ENCODE measurements at places on chromosomes 3 and 15.

- no peak for DNase-seq
Measured at GRCh38 chr3:158460926-158461325, 110.1 kb upstream of the MLF1 start.

DNA sequence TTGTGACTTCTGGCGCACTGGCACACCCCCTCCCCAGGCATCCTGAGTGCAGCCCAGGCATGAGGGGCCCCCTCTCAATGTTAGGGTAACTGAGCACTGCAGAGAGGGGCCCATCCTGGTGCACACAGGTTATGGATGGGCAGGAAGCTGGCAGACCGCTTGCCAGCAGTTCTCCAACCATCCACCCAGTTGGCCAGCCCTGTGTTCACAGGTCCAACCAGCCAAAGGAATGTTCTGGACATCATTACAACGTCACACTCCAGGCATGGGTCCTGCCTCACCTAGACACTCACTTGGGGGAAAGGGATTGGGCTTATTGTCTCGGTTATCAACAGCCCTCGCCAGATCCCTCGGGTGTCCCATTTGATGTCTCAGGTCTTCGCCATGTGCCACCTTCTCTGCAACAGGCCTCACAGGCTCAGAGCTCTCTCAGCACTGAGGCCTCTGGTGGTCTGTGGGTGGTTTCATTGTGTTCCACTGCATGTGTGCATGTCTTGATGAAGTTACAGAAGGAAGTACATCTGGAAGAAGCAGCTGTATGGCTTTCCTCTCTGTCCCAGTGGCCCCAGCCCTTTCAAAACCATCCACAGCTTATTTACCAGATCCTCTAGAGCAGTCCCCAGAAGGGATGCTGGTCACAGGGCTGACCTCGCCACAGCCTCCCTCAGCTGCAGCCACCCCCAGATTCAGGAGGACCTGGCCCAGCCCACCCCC lies 23.7 kb downstream of the ADCY5 start:
- DNase-seq = no peak

DNA sequence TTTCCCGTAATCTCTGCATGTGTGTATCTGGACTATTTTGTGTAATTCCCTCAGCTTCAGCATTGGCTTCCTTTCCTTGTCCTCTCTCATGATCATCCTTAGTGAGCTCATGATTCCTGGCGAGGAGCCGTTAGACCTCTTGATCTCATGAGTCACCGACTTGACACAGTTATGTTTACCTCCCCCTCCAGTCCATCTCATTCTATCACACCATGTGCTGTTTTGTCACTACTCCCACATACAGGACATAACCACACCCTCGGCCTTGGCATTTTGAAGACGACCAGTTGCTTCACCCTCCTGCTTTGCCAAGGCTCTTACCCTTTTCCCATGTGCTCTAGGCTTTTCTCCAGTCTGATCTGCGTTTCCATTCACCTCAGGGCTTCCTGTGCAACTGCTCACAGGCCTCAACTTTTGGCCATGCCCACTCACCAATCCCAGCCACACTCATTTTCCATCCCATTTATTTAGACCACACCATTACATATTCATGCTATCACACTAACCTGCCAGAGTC lies 41.5 kb downstream of the CP start:
- no peak for DNase-seq

DNA sequence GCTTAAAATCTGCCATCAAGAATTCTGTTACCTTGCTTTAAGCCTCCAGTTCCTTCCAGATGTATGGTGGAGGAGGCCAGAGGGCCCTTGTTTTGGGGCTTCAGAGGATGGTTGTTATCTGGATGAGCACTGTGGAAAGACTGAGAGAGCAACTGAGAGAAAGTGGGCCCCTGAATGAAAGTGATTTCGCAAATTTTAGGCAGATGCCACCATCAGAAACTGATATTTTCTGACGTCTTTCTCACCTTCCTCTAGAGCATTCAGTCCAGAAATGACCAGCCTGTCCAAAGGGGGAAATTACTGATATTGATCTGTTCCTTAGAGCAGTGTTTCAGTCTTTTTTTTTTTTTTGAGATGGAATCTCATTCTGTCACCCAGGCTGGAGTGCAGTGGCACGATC lies 13.4 kb downstream of the B3GNT5 start:
- DNase-seq = no peak

GRCh38 chr3:61601831-61602230 lies 40.5 kb downstream of the PTPRG start:
- DNase-seq = no peak

DNA sequence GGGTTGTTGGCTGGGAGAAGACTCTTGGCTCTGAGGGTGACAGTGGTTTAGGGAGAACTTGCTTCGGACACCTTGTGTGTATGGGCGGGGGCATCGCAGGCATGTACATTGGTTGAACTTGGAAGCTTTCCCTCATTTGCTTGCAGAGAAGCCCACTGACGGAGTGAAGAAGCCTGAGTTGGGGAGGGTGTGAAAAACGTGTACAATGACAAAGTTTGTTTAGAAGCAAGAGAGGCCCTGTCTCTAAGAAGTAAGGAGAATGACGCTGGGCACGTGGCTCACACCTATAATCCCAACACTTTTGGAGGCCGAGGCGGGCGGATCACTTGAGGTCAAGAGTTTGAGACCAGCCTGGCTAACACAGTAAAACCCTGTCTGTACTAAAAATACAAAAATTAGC lies 13.7 kb downstream of the LIMD1 start:
- no peak for DNase-seq

DNA sequence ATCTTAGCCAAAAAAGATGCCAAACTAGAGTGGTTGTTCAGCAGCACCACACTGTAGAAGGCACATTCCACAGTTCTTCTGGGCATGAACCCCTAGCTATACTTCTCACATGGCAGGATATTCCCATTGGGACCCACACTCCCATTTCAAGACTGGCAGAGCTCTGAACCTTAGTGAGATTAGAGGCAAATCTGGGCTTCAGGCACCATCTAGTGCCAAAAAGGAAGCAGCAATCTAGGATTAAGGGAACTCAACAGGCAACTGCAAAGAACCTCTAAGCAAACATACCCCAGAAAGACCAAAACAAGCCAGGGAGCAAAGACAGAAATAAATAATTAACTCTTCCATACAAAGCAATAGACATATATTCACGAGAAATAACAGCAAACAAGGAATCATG lies 66.2 kb downstream of the TAFA4 start:
- no peak for DNase-seq

DNA sequence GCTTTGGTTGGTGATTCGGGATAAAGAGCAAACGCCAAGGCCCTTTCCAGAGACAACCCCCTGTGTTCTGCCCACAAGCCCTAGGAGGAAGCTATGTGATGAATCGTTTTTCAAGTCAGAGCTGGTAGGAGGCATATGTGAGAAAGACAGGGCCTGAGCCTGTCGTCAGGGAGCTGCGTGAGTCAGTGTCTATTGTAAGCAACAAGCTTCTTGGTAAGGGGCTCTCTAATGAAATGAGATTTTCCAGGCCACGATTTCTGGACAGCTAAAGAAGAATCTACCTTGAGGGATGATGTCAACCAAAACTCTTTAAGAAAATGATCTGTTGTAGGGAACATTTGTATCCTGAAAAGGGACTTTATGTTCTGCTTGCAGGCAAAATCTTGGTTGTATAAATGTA lies 318.9 kb upstream of the IL12A start:
- DNase-seq = no peak
